Large intestine (tissue), 12 donors: ENCODE measurements at places on chromosomes 6 and 20.

- H3K4me1 ChIP-seq: no peaks in the 10 kb centered on the region
- H3K27me3 ChIP-seq: no peaks in the 10 kb centered on the region
- DNase-seq: no peak
Observed at GRCh38 chr6:20463396-20463795, 61.7 kb downstream of the E2F3 start.

- peak; percentile 18 for DNase-seq
- no peaks in the 10 kb centered on the region for H3K36me3 ChIP-seq
- no peak overlapping the region for H3K27ac ChIP-seq
Observed at GRCh38 chr6:32627831-32628230, 9.4 kb upstream of the HLA-DQA1 start.

GRCh38 chr6:170296746-170297575 is 6.1 kb upstream of the DLL1 start:
- H3K27me3 ChIP-seq: peaks cover 67% of the 10 kb centered on the region
- H3K27ac ChIP-seq: peak overlapping the region; percentile 11
- H3K36me3 ChIP-seq: no peaks in the 10 kb centered on the region
- no peak for DNase-seq
- peaks cover 22% of the 10 kb centered on the region for H3K4me1 ChIP-seq

GRCh38 chr6:31005249-31006020 is 4.8 kb upstream of the MUC22 start:
- H3K4me3 ChIP-seq: no peak overlapping the region
- no peaks in the 10 kb centered on the region for H3K4me1 ChIP-seq
- H3K27ac ChIP-seq: no peak overlapping the region
- peaks cover 22% of the 10 kb centered on the region for H3K27me3 ChIP-seq
